Activated naive CD4-positive, alpha-beta T cell (primary cell): ENCODE measurements at places on chromosomes 1 and 21.

DNA sequence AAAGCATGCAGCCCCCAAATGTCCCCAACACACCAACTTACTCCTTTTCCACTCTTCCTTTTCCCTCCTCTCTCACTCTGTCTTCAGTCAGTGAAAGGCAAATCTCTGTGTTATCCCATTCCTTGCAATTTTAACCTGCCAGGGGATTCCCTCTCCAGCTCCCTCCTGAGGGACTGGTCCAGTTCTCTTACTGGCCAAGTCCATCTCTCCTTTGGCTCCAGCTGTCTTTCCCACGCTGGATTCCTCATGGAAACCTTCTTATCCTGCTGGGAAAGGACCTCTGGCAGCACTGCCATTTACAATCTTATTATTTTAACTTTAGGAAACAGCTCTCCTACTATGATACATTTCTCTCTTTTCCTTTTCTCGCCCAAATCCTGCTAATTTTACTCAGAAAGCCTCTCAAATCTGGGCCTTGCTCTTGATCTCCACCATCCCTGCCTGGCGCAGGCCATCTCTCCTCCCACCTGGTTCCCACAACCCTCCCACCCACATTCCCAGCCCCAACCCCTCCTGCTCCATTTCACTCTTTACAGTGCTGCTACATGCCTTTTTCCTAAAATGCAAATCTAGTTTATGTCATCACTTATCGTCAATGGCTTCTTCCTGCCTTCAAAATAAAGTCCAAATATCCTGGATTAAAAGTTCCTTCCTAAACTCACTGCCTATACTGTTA, 72.7 kb upstream of the CNN3 start:
- no peak for DNase-seq

DNA sequence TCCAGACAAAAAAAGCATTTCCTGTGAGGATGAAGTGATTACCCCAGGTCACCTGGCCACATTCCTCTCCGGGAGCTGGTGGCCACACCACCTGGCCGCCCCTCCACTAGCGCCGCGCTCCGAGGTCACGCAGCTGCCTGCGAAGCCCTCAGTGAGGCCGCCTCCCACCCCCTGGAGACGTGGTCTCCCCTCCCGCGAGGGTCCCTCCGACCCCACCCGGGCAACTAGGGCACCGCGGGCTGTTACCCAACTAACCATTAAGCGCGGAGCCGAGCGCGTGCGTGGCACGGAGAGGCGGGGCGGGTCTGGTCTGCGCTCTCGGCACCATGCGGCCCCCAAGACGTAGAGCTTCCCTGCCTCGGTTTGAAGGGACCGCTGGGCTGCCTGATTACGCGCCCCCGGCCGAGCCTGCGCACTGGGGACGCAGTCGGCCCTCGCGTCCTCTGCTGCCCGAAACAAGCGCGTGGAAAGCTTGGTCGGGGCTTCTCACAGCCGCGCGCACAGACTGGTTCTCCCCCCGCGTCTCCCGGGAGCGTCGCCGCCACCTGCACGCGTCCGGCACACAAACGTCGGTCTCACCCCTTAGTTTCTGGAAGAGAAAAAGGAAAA, 106.5 kb downstream of the SLC16A1 start:
- DNase-seq, result no peak

- no peak for DNase-seq
Observed at GRCh38 chr1:53345996-53346813, 18.3 kb upstream of the LRP8 start.

GRCh38 chr1:62040450-62040849, 154.2 kb upstream of the L1TD1 start:
- DNase-seq, result no peak

DNA sequence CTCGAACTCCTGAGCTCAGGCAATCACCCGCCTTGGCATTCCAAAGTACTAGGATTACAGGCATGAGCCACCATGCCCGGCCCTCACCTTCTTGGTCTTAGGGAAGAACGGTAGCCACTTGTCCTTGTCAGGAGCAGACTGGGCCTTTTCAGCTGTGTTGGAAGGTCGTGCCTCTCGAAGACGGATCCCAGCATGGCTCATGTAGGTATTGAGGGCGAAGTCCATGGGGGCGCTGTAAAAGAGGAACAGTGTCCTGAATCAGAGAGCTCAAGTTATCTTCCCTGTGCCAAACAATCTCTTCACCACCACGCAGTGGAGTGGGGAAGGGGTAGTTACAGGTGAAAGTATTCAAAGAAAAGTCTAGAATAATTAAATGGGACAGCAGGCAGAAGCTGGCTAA, 35.9 kb downstream of the LRRC71 start:
- no peak for DNase-seq

DNA sequence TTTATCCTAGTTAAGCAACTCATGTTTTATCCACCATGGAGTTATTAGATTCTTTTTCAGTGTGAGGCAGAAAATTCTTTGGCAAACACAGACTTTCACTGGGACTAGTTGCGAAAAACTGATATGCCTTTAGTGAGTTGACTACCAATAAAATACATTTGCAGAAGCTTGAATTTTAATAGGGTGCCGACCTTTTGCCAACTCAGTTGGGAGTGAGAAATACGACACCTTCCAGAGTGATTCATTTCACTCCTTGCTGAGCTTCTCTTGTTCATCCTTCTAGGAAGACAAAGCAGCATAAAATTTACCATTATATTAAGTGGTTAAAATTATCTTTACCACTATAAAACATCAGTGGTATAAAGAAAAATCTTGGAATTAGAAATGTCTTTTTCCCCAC, 1.2 kb upstream of the KRTAP23-1 start:
- DNase-seq, result no peak

DNA sequence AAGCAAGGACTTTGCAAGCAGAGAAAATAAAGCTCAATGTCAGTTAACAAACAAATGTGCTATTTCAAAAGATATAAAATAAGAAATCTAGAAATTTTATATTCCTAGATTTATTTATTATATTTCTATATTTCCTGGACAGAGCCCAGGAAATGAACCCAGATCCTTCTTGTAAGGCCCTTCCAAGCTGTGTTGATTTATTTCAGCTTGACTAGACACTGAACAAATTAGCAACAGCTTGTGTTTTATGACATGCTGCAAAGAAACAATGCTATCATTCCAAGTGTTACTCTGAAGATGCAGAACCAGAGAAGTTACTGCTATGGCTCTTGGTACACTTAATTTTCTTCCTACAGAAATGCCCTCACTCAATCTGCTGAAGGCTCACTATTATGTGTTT, 6.2 kb downstream of the TGFBR3 start:
- no peak for DNase-seq

- DNase-seq, result peak; percentile 33
Observed at GRCh38 chr1:214427871-214428277, 123.5 kb downstream of the PTPN14 start.

DNA sequence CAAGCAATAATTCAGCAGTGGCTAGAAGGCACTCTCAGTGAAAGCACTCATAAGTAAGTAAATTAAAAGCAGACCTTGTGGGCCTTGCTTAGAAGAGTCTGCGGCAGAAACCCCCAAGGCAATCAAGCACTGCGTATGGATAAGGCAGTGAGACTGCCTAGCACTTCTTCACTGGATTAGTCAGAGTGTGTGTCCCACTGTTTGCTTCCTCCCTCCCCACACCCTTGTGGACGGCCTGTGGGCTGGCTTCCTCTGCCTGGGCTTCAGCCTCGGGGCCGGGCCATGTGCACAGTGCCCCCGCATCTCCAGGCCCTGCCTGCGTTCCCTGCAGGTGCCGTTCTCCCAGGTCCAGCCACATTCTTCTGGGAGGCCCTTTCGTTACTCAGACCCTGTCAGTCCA, 23.8 kb downstream of the AGT start:
- DNase-seq, result no peak

GRCh38 chr1:147641291-147641690, 29.0 kb downstream of the ACP6 start:
- no peak for DNase-seq

DNA sequence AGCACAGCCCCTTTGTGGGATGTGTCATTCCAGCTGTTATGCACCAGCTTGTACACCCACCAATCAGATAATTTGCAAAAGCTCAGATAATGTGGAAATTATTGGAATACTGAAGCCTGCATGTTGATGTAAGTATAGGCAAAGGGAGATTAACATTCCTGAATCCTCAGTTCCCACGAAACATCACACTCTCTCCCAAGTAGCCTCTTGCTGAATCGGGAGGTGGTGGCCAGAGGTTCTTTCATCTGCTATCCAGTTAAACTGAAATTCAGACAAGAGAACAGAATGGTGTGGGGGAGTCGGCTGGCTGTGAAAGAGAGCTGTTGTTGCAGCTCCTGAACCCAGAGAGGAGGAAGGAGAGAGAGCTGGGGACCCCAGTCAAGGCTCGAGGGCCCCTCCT, 170.9 kb downstream of the ZBTB18 start:
- DNase-seq, result no peak

DNA sequence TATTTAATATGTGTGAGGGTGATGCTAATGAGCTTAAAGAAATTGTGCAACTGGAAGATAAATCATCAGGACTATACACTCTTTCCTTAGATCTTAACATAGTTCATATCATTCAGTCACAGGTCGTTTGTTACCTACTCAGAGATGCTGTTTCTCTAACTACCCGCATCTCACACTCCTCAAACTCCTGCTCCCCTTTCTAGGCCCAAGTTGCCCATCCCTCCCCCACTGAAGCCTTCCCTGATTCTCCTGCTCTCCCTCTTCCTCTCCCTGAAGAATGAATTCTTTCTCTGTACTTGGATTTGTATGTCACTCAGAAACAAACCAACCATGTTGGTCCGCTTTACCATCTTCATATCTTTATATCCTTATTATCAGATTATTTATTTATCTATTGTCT, 9.1 kb downstream of the SH3GLB1 start:
- DNase-seq, result no peak

DNA sequence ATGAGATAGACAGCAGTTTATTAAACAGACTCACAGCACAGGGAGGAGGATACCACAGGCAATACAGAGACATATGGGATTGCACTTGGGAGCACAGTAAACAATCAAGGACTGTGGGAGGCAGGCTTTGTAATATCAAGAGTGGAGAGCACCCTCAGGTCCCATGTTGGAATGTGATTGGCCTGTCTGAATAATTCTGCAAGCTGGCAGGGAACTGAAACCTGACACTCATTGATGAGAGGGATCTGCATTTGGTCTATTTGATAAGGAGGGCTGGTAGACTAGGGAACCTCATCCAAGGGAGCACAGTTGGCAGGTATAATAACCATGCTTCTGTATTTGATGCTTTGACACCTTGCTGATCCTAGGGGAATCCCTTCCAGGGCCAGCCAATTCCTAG, 69.9 kb upstream of the PRMT6 start:
- no peak for DNase-seq

- no peak for DNase-seq
Observed at GRCh38 chr1:39105061-39105840, 79.1 kb downstream of the NDUFS5 start.

DNA sequence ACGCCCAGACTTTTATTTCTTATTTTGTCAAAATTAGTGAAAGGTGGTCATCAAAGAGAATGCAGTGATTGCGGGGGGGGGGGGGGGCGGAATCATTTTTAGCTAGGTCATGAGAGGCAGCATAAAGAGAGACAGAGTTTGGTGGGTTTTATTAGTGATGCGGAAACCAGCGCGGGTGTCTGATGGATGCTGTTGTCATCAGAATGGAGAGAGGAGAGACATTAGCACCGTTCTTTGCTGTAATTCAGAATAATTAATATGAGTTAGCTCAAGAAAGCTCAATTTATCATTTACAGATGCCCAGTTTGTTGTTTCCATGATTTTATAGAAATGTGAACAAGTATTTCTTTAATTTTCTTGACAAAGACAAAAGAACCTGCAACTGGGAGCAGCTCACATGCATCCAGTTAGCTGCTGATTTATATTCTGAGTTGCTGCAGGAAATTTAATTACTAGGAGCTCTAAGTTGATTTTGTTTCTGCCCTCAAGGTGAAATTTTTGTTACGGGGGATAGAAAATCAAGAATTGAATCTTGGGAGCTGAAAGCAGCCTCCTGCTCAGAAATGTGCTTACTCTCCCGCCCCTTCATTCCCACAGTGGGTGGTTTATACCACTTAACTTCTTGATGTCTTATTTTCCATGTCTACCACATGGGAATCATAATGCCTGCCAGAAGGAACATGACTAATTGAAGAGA, 133.4 kb upstream of the MAP1LC3C start:
- no peak for DNase-seq

DNA sequence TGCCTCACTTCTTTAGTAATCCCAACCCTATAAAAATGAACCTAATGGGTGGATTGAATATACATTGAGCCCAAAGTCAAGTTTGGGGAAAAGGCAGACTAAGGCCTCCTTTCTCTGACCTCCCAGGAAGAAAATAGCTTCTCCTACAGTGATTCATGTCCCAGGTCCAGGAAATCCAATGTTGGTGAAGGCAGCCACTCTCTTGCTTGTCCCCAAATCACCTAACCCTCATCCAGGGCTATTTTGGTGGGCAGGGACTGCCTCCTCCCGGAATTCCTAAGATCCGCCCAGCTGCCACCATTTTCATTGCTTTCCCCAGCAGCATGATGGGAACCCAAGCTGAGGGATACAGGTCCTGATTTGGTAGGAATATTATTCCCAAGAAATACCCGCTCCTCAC, 8.4 kb downstream of the MYOG start:
- DNase-seq, result no peak

DNA sequence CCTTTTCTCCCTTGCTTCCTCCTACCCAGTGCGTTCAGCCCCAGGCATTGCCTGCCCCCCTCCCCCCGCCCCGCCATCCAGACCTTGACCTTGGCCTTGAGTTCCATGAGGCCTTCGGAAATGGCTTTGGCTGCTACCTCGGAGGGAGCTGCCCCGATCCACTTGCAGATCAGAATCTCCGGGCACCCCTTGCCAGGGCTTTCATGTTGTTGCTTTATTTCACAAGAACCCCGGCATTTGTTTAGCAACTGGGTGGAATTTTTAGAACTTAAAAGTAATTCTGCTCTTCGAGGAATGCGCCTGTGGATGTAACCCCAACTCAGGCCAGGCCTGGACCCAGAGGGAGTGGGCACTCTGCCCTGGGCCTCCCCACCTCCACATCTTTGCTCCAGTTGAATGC, 154.1 kb upstream of the TMEM51 start:
- no peak for DNase-seq

DNA sequence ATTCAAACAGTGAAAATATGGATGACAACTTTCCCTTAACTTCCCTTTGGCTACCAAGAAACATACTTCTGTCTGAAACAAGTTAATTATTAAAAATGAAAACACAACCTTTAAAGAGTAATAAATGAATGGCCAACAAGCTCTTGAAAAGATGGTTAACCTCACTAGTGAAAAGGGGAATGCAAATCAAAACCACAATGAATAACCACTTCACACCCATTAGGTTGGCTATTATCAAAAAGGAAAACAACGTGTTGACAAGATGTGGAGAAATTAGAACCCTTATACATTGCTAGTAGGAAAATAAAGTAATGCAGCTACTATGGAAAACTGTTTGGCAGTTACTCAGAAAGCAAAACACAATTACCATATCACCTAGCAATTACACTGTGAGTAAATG, 14.1 kb downstream of the COP1 start:
- no peak for DNase-seq

DNA sequence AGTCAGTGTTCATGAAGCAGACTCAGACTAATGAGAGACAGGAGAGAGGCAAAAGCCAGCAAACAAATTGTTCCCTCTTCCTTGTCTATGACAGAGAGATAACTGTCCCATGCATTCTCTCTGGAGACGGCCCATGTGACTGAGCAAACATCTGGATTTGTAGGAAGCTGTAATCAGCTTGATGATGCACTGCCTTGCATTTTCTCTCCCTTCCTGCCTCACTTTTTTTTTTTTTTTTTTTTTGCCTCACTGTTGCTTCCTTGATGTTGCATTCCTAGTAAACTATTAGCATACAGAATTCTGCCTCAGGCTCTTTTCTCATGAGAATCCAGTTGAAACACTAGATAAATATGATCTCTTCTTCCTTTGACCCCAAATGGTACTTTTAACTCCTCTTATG, 134.5 kb downstream of the HHIPL2 start:
- no peak for DNase-seq
